ENCODE measurements at places on chromosomes 3 and 15.
A peak's percentile ranks its signal among the peaks of the same experiment; 100 is the strongest.

- DNase-seq, result no peak
Measured at GRCh38 chr3:120449701-120450599, 842 bp downstream of the FSTL1 start.

DNA sequence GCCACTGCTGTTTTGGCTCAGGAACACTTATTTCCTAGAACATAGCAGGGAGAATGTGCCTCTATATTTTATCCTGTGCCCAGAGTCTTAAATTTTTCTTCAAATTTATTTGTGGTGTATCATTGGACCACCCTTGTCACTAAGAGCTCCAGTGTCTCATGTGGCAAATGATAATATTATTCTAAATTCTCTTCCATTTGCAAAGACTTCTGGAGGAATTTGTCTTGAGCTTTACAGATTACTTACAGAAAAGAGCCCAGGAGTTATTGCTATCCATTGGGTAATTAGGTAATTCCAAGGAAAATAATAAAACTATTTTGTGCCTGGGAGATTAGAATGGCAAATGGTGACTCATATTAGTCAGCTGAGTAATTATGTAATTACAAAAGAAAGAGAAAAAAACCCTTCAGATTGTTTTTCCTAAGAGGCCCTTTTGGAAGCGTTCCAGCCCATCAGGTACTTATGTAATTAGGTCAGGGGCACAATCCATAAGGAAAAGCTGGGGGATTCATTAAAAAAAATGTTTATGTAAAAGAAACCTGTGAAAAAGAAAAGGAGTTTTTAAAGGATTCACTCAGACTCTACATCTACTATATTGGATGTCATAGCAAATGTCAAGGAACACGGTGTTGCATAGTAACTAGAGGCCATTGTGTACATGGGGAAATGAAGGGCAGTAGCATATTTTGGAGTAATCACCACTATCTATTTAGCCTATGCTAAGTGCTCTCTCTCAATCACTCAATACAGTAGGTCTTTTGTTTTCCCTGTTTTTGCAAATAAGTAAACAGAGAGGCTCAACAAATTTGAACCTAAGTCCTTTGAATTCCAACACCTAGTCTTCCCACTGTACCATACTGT lies 380.9 kb upstream of the RARB start:
- DNase-seq, result no peak

DNA sequence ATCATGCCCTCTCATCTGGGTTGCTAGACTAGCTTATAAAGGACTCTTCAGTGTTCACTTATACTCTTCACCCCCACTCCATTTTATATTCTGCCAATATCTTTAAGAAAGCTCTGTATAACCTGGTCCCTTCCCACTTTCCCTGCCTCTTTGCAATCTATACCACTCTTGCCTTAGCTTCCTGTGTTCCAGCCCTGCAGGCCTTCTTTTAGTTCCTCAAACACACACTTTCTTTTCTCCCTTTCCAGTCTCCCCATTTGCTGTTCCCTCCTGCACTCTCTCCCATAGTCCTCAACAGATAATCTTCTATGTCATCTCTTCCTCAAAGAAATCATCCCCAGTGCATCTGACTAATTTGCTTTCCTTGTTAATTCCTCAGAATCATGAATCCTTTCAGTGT lies 28.7 kb downstream of the SENP8 start:
- no peak for DNase-seq

GRCh38 chr3:152330559-152330958 lies 61.8 kb downstream of the MBNL1 start:
- DNase-seq, result no peak

- DNase-seq, result no peak
Measured at GRCh38 chr15:82810890-82811426, 1.5 kb downstream of the WHAMM start.

GRCh38 chr3:46078712-46079400 lies 51.6 kb upstream of the XCR1 start:
- peak; percentile 86 for DNase-seq

DNA sequence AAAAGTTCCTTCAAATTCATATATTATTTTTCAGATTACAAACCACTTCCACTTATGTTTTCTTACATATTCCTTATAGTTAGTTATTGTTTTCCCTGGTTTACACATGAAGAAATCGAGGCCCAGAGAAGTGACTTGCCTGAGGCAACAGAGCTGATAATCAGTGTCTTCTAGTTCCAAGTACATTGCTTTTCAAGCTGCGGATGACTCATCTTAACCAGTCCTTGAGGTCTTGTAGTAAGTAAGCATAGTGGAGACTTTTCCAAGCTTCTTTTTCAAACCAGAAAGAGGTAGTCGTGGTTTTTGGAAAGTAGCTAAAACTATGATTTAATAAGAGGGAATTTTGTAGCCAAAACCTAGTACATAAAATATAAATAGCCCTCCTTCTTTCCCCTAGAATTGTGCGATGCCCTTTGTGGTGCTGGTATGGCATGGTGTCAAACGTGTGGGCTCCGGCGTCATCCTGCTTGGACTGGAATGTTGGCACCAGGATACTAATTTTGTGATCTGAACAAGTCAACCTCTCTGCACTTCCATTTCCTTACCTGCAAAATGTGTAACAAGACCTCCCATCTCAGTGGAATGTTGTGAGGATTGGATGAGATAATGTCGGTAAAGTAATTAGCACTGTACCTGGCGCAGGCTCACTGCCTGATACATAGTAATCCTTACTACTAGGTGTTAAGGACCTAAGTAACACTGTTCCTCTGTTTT lies 19.0 kb upstream of the DLG1 start:
- no peak for DNase-seq

GRCh38 chr3:16828815-16829214 lies 55.9 kb upstream of the PLCL2 start:
- DNase-seq, result no peak

- DNase-seq, result no peak
Measured at GRCh38 chr3:123324880-123325765, 123.4 kb downstream of the SEC22A start.

GRCh38 chr3:30199096-30199759 lies 407.2 kb upstream of the TGFBR2 start:
- peak; percentile 70 for DNase-seq

DNA sequence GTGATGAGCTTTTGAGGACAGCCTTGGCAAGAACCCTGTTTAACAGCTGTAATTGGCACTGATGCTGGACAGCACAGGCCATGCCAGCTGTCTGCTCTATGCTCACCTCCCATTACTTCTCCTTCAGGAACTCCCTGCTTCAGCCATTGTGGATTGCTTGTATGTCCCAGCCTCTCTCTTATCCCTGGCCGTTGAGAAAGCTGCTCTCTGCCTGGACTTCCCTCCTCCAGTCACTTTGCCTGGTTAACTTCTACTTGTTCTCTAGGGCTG lies 444.5 kb downstream of the EPHB1 start:
- DNase-seq, result no peak

- DNase-seq, result no peak
Measured at GRCh38 chr15:52496776-52497470, 31.8 kb downstream of the MYO5A start.

GRCh38 chr15:41698779-41699178 lies 38.6 kb downstream of the MGA start:
- DNase-seq, result no peak

- DNase-seq, result no peak
Measured at GRCh38 chr15:35499723-35500122, 46.2 kb downstream of the DPH6 start.

DNA sequence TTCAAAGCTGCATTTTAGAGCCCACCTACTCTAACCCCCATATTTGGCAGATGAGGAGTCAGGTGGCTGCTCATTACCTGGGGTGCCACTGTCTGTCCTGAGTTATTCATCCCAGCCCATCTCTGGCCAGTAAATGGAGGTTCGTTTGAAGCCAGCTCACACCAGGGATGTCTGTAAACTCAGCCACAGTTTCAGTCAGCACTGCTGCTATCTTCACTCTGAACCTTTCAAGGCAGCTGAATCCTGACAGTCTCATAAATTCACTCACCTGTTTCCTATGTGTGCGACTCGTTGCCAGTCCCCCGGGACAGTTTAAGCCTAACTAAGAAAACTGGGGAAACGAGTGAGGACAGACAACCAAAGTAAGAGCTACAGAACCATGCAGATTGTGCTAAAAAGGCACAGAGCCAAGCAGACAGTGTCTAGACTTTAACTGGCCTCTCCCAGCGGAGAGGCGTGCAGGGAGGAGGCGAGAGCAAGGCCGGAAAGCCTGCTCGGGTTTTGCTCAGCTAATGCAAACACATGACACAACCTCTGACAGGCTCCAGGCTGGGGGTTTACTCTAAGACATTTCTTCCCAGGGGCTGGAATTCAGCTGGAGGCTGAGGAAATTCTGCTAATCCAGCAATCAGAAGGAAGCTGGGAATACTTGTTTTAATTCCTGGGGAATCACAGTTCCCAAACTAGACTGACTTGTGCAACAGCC lies 12.0 kb downstream of the FSTL1 start:
- peak; percentile 42 for DNase-seq

Measured in liver (tissue), 10 donors.